Stomach (tissue), 19 donors: ENCODE measurements at places on chromosomes 3 and 15. TPM values are rescaled to one million over a fixed set of nuclear protein-coding genes. Genes with fewer than 3 reads are reported as not detected.

DNA sequence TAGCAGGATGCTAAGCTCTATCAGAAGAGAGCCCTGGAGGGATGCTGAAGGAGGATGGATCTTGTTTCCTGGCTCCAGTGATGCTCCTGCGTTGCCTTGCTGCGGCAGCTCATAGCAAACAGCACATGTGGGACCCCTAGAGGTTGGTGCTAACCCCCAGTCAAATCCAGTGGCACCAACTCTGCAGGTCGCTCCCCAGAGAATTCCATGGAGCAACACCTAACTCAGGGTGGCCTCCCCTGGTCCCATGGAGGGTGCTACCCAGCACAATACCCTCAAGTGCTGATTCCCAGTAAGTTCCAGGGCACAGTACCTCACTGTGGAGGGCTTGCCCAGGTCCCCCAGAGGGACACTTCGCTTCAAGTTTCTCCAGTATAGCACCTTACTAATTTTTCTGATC is 231.2 kb downstream of the NEK10 start:
- no peaks in the 10 kb centered on the region for H3K4me1 ChIP-seq
- H3K4me3 ChIP-seq = no peak overlapping the region
- H3K27me3 ChIP-seq = no peaks in the 10 kb centered on the region
- DNase-seq = no peak
- H3K36me3 ChIP-seq = no peaks in the 10 kb centered on the region

- no peaks in the 10 kb centered on the region for H3K36me3 ChIP-seq
- peak overlapping the region; percentile 62 for H3K27ac ChIP-seq
- peak overlapping the region; percentile 56 for H3K4me3 ChIP-seq
- H3K27me3 ChIP-seq = peaks cover 40% of the 10 kb centered on the region
- peaks cover 23% of the 10 kb centered on the region for H3K4me1 ChIP-seq
These were observed 1.1 kb downstream of the SLCO2A1 start for GRCh38 chr3:134028486-134029255.

CLDN16 gene
- total RNA-seq = not detected

DNA sequence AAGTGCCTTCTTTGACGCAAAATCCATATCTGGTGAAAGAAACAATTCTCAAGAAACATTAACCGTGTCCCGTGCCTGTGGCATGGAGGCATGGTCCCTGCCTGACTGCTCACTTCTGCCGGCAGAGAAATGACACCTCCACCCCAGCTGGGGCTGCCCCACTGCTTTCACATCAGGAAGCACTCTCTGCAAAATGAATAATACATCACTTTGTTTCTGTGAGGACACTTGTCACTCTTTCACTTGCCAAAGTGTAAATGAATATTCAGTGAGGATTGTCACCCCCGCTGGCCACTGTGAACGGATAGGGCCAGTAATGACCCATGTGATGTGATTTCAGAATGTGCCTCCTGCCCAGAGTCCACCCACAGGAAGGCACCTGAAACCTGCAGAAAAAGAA is 31.1 kb upstream of the SLC24A5 start:
- H3K36me3 ChIP-seq = no peaks in the 10 kb centered on the region
- DNase-seq = no peak
- H3K27me3 ChIP-seq = no peaks in the 10 kb centered on the region
- H3K4me1 ChIP-seq = peaks cover 10% of the 10 kb centered on the region
- no peak overlapping the region for H3K27ac ChIP-seq

DNA sequence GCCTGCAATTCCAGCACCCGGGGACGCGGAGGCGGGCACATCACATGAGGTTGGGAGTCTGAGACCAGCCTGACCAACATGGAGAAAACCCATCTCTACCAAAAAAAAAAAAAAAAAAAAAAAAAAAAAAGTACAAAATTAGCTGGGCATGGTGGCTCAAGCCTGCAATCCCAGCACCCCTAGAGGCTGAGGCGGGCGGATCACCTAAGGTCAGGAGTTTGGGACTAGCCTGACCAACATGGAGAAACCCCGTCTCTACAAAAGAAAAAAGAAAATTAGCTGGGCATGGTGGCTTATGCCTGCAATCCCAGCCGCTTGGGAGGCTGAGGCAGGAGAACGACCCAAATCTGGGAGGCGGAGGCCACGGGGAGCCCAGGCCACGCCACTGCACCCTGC is 7.5 kb upstream of the FAN1 start:
- H3K4me3 ChIP-seq = no peak overlapping the region
- H3K27ac ChIP-seq = no peak overlapping the region
- no peaks in the 10 kb centered on the region for H3K4me1 ChIP-seq
- no peaks in the 10 kb centered on the region for H3K27me3 ChIP-seq

- H3K27ac ChIP-seq = no peak overlapping the region
- H3K4me1 ChIP-seq = no peaks in the 10 kb centered on the region
- H3K4me3 ChIP-seq = no peak overlapping the region
- H3K27me3 ChIP-seq = no peaks in the 10 kb centered on the region
These were observed 167.3 kb downstream of the SLCO3A1 start for GRCh38 chr15:92020804-92021203.

KBTBD13 gene
- total RNA-seq = not detected

GRCh38 chr15:81312790-81313543 is 11.0 kb downstream of the STARD5 start:
- peak; percentile 41 for DNase-seq
- H3K36me3 ChIP-seq = peaks cover 76% of the 10 kb centered on the region
- no peaks in the 10 kb centered on the region for H3K27me3 ChIP-seq
- no peak overlapping the region for H3K4me3 ChIP-seq

ANKUB1 gene
- total RNA-seq = not detected

GRCh38 chr3:102536456-102536855 is 101.6 kb downstream of the ZPLD1 start:
- no peak overlapping the region for H3K4me3 ChIP-seq
- H3K36me3 ChIP-seq = no peaks in the 10 kb centered on the region
- DNase-seq = no peak
- no peak overlapping the region for H3K27ac ChIP-seq
- H3K27me3 ChIP-seq = no peaks in the 10 kb centered on the region

- H3K36me3 ChIP-seq = no peaks in the 10 kb centered on the region
- H3K27me3 ChIP-seq = peaks cover 16% of the 10 kb centered on the region
- no peak for DNase-seq
- no peak overlapping the region for H3K4me3 ChIP-seq
- H3K27ac ChIP-seq = no peak overlapping the region
These were observed 53.4 kb upstream of the CCDC174 start for GRCh38 chr3:14598143-14598569.

SLC28A2 gene
- total RNA-seq = 4.9 TPM

- H3K36me3 ChIP-seq = no peaks in the 10 kb centered on the region
- no peaks in the 10 kb centered on the region for H3K27me3 ChIP-seq
- no peak overlapping the region for H3K4me3 ChIP-seq
- H3K27ac ChIP-seq = no peak overlapping the region
These were observed 41.8 kb upstream of the LRTM1 start for GRCh38 chr3:54969652-54970051.

NLGN1 gene
- total RNA-seq = 45.2 TPM

GTF2A2 gene
- total RNA-seq = 22.2 TPM

- DNase-seq = peak; percentile 49
- no peaks in the 10 kb centered on the region for H3K27me3 ChIP-seq
- peaks cover 20% of the 10 kb centered on the region for H3K4me1 ChIP-seq
- no peak overlapping the region for H3K27ac ChIP-seq
- H3K36me3 ChIP-seq = no peaks in the 10 kb centered on the region
- H3K4me3 ChIP-seq = no peak overlapping the region
These were observed 107.5 kb downstream of the SRGAP3 start for GRCh38 chr3:9141928-9142289.

GRCh38 chr3:136343873-136344555 is 93.9 kb downstream of the PCCB start:
- H3K27me3 ChIP-seq = no peaks in the 10 kb centered on the region
- peaks cover 26% of the 10 kb centered on the region for H3K4me1 ChIP-seq
- H3K4me3 ChIP-seq = no peak overlapping the region
- H3K36me3 ChIP-seq = no peaks in the 10 kb centered on the region
- peak; percentile 86 for DNase-seq

DNA sequence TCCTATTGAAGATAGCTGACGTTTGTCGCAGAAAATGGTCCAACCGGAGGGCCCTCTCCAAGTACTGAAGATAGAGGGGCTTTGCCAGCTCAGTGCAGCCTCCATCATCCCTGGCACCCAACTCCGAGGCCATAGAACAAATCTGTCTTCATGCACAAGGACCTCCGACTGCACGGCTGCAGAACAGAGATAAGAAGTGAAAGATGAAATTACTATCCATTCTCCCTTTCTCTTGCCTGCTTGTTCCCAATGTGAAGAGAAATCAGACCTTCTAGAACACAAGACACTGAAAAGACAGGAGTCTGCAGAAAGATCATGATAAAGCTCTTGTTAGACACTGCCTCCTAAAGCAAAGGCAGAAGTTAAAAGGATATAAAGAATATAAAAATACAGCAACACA is 19.9 kb downstream of the INO80 start:
- H3K36me3 ChIP-seq = peaks cover 58% of the 10 kb centered on the region
- no peak overlapping the region for H3K27ac ChIP-seq
- H3K4me3 ChIP-seq = no peak overlapping the region
- no peaks in the 10 kb centered on the region for H3K4me1 ChIP-seq
- no peak for DNase-seq

GRCh38 chr15:45199136-45199810 is 11.5 kb upstream of the SHF start:
- H3K27ac ChIP-seq = peak overlapping the region; percentile 96
- H3K36me3 ChIP-seq = no peaks in the 10 kb centered on the region
- peak; percentile 67 for DNase-seq
- H3K4me3 ChIP-seq = peak overlapping the region; percentile 58
- H3K4me1 ChIP-seq = peaks cover 16% of the 10 kb centered on the region

DNA sequence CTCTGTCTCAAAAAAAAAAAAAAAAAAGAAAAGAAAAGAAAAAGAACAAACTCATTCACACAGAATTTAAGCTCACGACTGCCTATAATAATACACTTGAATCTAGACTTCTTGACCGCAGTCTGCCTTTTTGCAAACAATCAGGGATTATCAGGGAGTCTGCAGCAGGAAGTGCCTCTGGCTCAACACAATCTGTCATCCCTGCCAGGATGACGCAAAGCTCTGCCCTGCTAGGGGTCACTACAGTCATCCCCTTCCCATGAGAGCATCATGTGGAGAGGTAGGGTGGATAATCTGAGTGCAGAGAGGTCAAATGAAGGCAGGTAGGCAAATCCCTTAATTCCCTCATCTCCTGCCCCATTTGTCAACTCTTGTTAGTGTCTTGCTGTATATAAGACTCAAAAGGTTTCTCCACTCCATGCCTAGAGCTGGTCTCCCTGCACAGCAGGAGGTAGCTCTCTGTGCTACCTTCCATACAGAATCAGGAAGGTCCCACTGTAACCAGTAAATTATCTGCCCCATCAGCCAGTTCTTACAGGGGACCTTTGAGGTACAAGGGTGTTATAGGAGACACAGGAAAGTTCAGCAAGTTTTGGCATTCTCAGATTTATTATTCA is 4.2 kb downstream of the UBAP1L start:
- H3K4me3 ChIP-seq = no peak overlapping the region
- H3K27ac ChIP-seq = no peak overlapping the region
- no peaks in the 10 kb centered on the region for H3K4me1 ChIP-seq
- DNase-seq = peak; percentile 47
- H3K27me3 ChIP-seq = no peaks in the 10 kb centered on the region

ARIH1 gene
- total RNA-seq = 36.5 TPM

GRCh38 chr15:60682115-60682514 is 203.2 kb upstream of the ICE2 start:
- peak overlapping the region; percentile 4 for H3K27ac ChIP-seq
- H3K4me1 ChIP-seq = peaks cover 7% of the 10 kb centered on the region
- H3K4me3 ChIP-seq = no peak overlapping the region
- DNase-seq = no peak

- DNase-seq = peak; percentile 78
- peak overlapping the region; percentile 98 for H3K27ac ChIP-seq
- no peaks in the 10 kb centered on the region for H3K36me3 ChIP-seq
- peak overlapping the region; percentile 91 for H3K4me3 ChIP-seq
- peaks cover 43% of the 10 kb centered on the region for H3K4me1 ChIP-seq
These were observed 612 bp upstream of the TBL1XR1 start for GRCh38 chr3:177197727-177198460.

TNFAIP8L3 gene
- 4.1 TPM for total RNA-seq

GRCh38 chr15:59035201-59035600 is 47.7 kb downstream of the RNF111 start:
- no peaks in the 10 kb centered on the region for H3K4me1 ChIP-seq
- no peak overlapping the region for H3K4me3 ChIP-seq
- no peaks in the 10 kb centered on the region for H3K27me3 ChIP-seq
- DNase-seq = no peak
- no peak overlapping the region for H3K27ac ChIP-seq

GRCh38 chr3:27729325-27729724 is 7.2 kb upstream of the EOMES start:
- no peak for DNase-seq
- H3K4me3 ChIP-seq = no peak overlapping the region
- peaks cover 11% of the 10 kb centered on the region for H3K4me1 ChIP-seq
- no peak overlapping the region for H3K27ac ChIP-seq
- H3K27me3 ChIP-seq = peaks cover 82% of the 10 kb centered on the region
- no peaks in the 10 kb centered on the region for H3K36me3 ChIP-seq

- no peaks in the 10 kb centered on the region for H3K27me3 ChIP-seq
- H3K4me3 ChIP-seq = no peak overlapping the region
- H3K27ac ChIP-seq = no peak overlapping the region
- DNase-seq = no peak
- no peaks in the 10 kb centered on the region for H3K4me1 ChIP-seq
- no peaks in the 10 kb centered on the region for H3K36me3 ChIP-seq
These were observed 35.2 kb upstream of the PLSCR5 start for GRCh38 chr3:146640361-146640760.
